ENCODE measurements at places on chromosomes 16 and 17. TPM values are rescaled to one million over a fixed set of nuclear protein-coding genes. Genes with fewer than 3 reads are reported as not detected.

- H3K4me3 ChIP-seq: no peak overlapping the region
- no peaks in the 10 kb centered on the region for H3K36me3 ChIP-seq
- no peaks in the 10 kb centered on the region for H3K27me3 ChIP-seq
- DNase-seq: no peak
- H3K27ac ChIP-seq: no peak overlapping the region
- H3K4me1 ChIP-seq: no peaks in the 10 kb centered on the region
Measured at GRCh38 chr16:79097771-79098170, 502.8 kb downstream of the MAF start.

GRCh38 chr16:67675579-67675935, 8.9 kb downstream of the C16orf86 start:
- no peaks in the 10 kb centered on the region for H3K27me3 ChIP-seq
- H3K4me1 ChIP-seq: no peaks in the 10 kb centered on the region
- H3K27ac ChIP-seq: no peak overlapping the region
- no peaks in the 10 kb centered on the region for H3K36me3 ChIP-seq

- no peaks in the 10 kb centered on the region for H3K4me1 ChIP-seq
- H3K27me3 ChIP-seq: no peaks in the 10 kb centered on the region
- H3K36me3 ChIP-seq: peaks cover 8% of the 10 kb centered on the region
- no peak overlapping the region for H3K4me3 ChIP-seq
Measured at GRCh38 chr16:71287911-71288310, 1.3 kb downstream of the CMTR2 start.

DNA sequence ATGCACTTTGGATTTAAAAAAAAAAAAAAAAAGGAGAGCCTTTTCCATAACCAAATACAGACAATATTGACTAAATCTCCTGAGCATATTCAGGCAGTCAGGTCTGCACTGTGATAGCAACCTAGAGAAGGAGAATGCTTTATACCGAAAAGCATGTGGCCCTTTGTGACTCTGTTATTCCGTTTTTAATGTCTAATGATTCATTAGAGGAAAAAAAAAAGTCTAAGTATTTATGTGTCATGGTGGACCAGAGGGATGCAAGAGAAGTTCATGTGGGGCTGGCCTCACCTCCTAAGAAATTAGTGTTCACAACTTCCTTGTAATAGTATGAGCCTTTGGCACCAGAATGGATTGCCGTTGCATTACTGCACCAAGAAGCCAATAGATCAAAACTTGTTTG, 11.3 kb upstream of the VWA3A start:
- no peak overlapping the region for H3K27ac ChIP-seq
- no peaks in the 10 kb centered on the region for H3K27me3 ChIP-seq
- H3K36me3 ChIP-seq: no peaks in the 10 kb centered on the region
- DNase-seq: no peak
- no peak overlapping the region for H3K4me3 ChIP-seq

DNA sequence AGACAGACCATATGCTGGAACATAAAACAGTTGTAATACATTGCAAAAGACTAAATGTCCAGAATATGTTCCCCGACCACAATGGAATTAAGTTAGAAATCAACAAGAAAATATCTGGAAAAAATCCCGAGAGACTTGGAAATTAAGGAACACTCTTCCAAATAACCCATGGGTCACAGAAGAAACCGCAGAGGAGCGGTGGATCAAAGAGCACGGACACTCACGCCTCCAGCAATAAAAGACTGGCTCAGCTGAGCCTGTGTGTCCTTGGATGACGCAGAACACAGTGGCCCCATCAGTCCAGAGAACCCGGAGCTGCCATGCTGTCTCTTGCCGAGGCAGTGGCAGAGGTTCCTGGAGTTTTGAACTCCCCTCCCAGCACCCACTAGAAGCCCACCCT, 30.9 kb upstream of the FOXF1 start:
- peak; percentile 12 for DNase-seq
- H3K36me3 ChIP-seq: peaks cover 28% of the 10 kb centered on the region
- H3K4me1 ChIP-seq: no peaks in the 10 kb centered on the region
- H3K27ac ChIP-seq: no peak overlapping the region

- no peak overlapping the region for H3K4me3 ChIP-seq
- H3K36me3 ChIP-seq: peaks cover 60% of the 10 kb centered on the region
- DNase-seq: no peak
- no peak overlapping the region for H3K27ac ChIP-seq
Measured at GRCh38 chr17:42791948-42792347, 6.6 kb downstream of the COA3 start.

- no peak overlapping the region for H3K27ac ChIP-seq
- peak; percentile 40 for DNase-seq
- peaks cover 74% of the 10 kb centered on the region for H3K36me3 ChIP-seq
- H3K4me3 ChIP-seq: no peak overlapping the region
Measured at GRCh38 chr16:67942200-67942509, 1.8 kb downstream of the LCAT start.

DNA sequence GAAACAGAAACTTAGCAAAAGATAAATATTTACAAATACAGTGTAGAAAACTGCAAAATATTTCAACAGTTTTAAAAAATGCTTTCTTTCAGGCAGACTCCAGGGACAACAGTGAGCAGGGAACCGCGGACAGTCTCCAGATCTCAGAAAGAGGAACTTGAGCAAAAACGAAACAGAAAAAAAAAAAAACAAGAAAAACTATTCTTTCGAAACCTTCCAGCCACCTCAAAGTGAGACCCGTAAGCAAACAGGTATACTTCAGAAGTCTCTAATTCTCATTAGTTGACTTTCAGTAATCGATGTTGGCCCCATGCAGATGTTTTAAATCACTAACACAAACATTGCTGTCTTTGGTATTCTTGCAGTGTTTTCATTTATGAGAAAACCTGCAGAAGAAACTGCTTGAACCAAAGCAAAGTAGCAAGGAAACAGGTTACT, 15.7 kb upstream of the CCL1 start:
- no peak for DNase-seq
- H3K4me3 ChIP-seq: no peak overlapping the region
- H3K27ac ChIP-seq: no peak overlapping the region
- H3K4me1 ChIP-seq: no peaks in the 10 kb centered on the region
- peaks cover 4% of the 10 kb centered on the region for H3K27me3 ChIP-seq
- no peaks in the 10 kb centered on the region for H3K36me3 ChIP-seq

DNA sequence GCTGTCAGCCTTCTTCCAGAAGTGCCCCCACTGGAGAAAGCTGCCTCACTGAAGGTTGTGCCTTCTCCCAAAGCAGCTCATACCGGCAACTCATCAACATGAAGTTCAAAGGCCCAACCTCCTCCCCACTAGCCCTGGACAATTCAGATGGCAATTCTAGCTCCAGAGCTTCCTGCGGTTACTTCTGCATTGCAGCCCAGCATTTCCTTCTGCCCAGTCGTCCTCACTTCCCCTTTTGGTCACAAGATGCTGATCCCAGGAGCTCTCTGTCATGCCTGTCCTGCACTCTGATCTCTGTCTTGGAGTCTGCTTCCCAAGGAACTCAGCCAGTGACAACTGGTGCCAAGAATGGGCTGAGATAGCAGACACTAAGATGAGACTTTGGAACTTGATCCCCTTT, 178.2 kb upstream of the SOX9 start:
- no peak overlapping the region for H3K4me3 ChIP-seq
- H3K27ac ChIP-seq: no peak overlapping the region
- no peaks in the 10 kb centered on the region for H3K4me1 ChIP-seq

DNA sequence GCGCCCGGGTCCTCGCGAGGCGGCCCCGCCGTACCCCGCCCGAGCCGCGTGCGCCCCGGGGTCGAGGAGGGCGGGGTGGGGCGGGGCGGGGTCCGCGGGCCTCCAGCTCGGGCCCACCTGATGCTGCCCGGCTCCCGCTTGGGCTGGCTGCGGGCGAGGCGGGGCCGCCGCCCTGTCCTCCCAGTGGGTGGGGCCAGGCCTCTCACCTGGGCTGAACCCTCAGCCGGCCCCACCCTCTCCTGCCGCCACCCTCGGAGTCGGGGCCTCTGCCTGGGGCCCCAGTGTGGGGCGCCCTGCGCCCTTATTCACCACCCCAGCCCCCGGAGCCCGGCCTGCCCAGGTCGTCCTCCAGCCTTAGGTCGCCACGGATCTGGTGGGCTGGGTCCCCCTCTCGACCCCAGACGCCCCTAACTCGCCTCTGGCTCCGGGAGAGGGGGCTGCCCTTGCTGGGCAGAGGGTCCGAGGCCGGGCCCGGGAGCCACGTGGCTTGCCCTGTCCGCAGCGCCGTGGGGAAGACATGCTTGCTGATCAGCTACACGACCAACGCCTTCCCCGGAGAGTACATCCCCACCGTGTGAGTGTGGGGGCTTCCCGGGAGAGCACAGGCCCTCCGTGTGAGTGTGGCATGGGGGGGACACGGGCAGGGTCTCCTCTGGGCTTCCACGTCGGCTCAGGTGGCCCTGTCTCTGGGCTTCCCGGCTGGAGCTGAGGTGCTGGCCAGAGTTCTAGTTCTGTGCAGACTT, 578 bp downstream of the RAC3 start:
- H3K27ac ChIP-seq: no peak overlapping the region
- peak; percentile 74 for DNase-seq
- peaks cover 27% of the 10 kb centered on the region for H3K4me1 ChIP-seq
- H3K4me3 ChIP-seq: peak overlapping the region; percentile 29

GRCh38 chr16:72226136-72226535, 54.2 kb upstream of the PMFBP1 start:
- no peak overlapping the region for H3K4me3 ChIP-seq
- H3K36me3 ChIP-seq: no peaks in the 10 kb centered on the region
- DNase-seq: no peak
- H3K27me3 ChIP-seq: no peaks in the 10 kb centered on the region

GRCh38 chr16:473046-474043, 47.9 kb downstream of the RAB11FIP3 start:
- no peak overlapping the region for H3K4me3 ChIP-seq
- peaks cover 38% of the 10 kb centered on the region for H3K4me1 ChIP-seq

DNA sequence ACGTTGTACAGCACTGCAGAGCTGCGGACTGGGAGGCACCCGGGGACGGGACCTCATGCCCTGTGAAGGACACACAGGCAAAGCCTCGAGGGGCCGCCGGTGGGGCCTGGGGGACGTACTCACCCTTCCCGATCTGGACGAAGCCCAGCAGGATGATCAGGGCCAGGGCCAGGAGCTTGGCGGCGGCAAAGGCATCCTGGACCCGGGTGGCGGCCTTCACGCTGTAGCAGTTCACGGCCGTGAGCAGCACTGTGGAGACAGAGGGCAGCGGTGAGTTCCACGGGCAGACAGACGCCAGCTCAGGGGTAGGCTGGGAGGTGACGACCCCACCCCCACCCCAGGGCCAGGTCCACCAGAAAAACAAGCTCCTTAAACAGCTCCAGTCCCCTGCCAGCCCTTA, 17.7 kb downstream of the SLC7A5 start:
- H3K27me3 ChIP-seq: no peaks in the 10 kb centered on the region
- DNase-seq: no peak
- H3K4me3 ChIP-seq: no peak overlapping the region
- H3K4me1 ChIP-seq: peaks cover 18% of the 10 kb centered on the region

DNA sequence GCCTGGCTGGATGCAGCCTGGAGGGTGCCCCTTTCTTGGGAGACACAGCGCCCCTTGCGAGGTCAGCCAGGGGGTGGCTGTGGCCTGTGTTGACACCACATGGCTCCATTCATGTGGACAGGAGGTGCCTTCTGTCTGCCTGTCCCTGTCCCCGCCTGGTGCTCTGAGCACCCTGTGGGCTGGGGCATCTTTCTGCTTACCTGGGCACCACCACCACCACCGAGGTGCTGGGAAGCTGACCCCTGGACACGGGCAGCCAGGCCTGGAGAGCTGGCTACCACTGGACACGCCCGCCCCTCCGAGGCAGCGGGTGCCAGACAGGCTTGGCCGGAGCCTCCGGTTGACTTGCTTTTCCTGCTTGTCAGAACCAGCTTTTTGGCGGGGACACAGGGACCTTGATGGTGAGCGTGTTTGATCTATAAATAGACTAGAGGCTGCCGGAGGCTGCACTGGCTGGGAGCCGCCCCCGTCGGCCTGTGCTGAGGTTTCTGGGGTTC, 121.3 kb upstream of the GSE1 start:
- DNase-seq: no peak
- no peaks in the 10 kb centered on the region for H3K36me3 ChIP-seq
- no peak overlapping the region for H3K27ac ChIP-seq
- no peak overlapping the region for H3K4me3 ChIP-seq
- H3K27me3 ChIP-seq: no peaks in the 10 kb centered on the region

DNA sequence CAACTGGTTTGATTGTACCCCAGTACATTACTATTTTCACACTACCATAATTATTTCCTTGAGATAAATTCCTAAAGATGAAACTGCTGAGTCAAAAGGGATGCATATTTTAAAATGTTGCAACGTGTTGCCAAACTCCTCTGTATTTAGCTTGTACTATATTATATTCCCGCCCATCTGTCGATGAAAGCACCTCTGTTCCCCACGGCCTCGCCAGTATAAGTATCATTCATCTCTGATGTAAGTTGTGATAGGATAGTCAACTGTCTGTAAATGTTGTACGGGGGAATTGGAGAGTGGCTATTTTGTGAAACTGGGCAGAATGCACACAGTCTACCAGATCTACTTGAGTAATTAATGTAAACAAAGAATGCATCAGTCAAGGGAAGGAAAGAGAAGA, 47.7 kb upstream of the TNRC6A start:
- H3K4me3 ChIP-seq: no peak overlapping the region
- no peak overlapping the region for H3K27ac ChIP-seq

- no peaks in the 10 kb centered on the region for H3K4me1 ChIP-seq
- H3K27me3 ChIP-seq: no peaks in the 10 kb centered on the region
- H3K36me3 ChIP-seq: no peaks in the 10 kb centered on the region
- no peak overlapping the region for H3K27ac ChIP-seq
Measured at GRCh38 chr17:70317421-70317820, 148.1 kb downstream of the KCNJ2 start.

DNA sequence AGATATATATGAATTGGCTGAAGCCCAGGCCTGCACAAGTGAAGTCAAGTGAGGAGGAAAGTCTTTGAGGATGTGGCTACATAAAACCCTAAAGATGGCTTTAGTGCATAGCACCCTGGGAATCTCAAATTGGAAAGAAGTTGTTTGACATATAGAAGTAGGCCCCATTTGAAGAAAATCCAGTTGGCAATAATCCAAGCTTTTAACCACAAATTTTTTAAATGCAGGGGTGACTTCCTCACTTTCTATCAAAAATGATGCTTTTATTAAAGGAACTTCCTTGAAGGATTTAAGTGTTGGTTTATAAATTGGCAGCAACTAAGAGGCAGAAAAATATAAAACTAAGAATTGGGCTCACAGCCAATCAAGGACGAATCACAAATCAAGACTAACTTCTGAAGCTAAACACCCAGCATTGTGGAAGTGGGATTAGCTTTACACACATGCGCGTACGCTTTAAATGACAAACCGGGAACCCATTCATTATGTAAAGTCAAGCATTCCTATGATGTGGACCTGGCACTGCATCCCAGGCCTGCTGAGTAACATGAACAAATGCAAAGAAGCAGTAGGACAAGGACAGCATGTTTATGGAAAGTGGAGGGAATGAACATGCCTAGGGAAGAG, 63.3 kb downstream of the NOG start:
- no peak for DNase-seq
- no peak overlapping the region for H3K4me3 ChIP-seq
- H3K27ac ChIP-seq: no peak overlapping the region
- H3K27me3 ChIP-seq: no peaks in the 10 kb centered on the region

Gene TAC4
- 0.24 TPM for polyA plus RNA-seq

Gene TBC1D3K
- polyA plus RNA-seq: 1.4 TPM

Gene CACNG3
- not detected for polyA plus RNA-seq

Gene KRT27
- polyA plus RNA-seq: not detected

Gene G6PC1
- polyA plus RNA-seq: 12.1 TPM

Gene RAB37
- 4.5 TPM for polyA plus RNA-seq

Gene FBXW10
- polyA plus RNA-seq: not detected

Gene MYOCD
- polyA plus RNA-seq: under 0.01 TPM

Gene PDIA2
- 44.9 TPM for polyA plus RNA-seq

Gene SSTR5
- not detected for polyA plus RNA-seq

Gene SLFN14
- polyA plus RNA-seq: 0.07 TPM

Gene CBLN1
- not detected for polyA plus RNA-seq

Gene HOXB6
- polyA plus RNA-seq: 17.5 TPM

Gene KRTAP3-1
- polyA plus RNA-seq: not detected
